ENCODE measurements at places on chromosomes 13 and 19.

- no peak for DNase-seq
Observed at GRCh38 chr13:85729296-85729695, 69.9 kb downstream of the SLITRK6 start.

DNA sequence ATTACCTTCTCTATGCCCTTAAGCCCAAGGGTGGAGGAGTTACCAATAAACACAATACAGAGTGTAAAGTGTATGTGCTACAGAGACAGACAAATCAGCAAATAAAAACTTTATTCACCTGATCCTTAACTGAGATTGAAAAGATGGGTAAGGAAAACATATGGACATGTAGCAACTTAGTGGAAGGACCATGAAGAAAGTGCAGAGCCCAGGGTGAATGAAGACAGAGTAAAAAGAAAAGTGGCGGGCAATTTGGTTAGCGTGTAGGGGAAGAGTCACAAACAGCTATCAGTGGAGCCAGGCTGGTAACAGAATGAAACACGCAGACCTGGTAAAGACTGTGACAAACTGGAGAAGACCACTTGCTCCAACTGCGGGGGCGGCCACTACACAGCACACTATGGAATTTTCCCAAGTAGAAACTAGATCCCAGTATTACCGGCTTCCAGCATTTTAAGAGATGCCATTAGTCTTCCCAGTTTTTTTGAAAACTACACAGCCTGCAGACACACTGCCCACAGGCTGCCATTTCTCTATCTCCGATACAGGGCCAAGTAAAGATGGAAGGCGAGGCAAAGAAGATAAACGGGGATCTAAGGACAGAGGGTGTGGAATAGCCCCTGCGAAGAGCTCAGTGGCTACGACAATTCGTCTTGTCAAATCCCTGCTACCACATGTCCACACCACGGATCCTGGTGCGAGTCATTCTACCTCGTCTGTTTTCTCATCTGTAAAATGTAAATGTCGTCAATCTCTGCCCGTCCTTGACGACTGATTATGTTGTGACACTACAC is 1.2 kb downstream of the UQCRFS1 start:
- DNase-seq = no peak

DNA sequence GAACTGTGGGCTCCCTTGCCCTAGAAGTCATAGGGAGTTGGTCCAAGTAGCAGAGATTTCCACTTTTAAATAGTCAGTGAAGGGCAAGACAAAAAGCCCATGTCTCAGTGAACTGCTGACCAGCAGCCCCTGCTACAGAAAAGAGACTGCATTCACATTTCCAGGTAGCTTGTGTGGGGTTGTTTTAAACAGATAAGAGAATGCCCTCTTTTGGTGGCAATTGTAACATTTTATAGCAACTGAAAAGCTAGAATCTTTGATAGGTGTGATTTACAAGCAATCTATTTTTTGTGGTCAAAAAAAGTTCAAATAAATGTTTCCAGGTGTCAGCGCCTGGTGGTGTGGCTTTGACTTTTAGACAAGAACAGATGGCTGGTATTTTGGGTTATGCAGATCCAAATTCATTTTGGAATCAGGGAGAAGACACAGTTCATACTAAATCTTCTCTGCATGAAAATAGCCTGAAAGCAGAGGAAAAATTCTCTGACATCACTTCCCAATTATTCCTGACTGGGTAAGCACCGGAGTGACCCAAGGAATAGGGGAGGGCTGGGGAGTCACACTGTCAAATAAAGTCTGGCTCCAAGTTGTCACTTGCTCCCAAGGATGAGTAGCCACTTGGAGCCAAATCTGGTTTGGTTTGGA is 26.2 kb upstream of the GPR12 start:
- no peak for DNase-seq

GRCh38 chr19:32879741-32880140 is 10.2 kb upstream of the SLC7A9 start:
- no peak for DNase-seq

- DNase-seq = no peak
Observed at GRCh38 chr19:35751839-35752745, 3.7 kb downstream of the LIN37 start.

- DNase-seq = peak; percentile 9
Observed at GRCh38 chr13:48155848-48156247, 60.9 kb upstream of the MED4 start.

DNA sequence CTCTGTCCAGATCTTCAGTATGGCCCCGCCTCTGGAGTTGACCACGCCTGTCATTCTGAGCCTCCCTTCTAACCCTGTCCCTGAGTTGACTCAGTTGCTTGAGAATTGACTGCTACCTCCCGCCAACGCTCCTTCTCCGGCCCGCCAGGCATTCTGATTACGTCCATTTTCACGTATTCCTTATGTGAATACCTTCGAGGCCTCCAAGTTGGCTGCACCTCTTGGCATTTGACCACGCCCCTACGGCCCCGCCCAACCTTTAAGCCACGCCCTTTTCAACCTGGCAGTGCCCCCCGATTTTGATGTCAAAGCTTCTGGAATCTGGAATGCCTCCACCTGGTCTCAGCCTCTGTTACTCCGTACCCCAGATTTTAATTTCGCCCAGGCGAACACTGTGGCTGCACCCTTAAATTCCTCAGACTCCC is 1.7 kb upstream of the EML2 start:
- DNase-seq = no peak

Measured in activated CD8-positive, alpha-beta memory T cell treated with anti-CD3 and anti-CD28 coated beads for 4 hours (primary cell).